ENCODE measurements at places on chromosomes 5 and 9.

DNA sequence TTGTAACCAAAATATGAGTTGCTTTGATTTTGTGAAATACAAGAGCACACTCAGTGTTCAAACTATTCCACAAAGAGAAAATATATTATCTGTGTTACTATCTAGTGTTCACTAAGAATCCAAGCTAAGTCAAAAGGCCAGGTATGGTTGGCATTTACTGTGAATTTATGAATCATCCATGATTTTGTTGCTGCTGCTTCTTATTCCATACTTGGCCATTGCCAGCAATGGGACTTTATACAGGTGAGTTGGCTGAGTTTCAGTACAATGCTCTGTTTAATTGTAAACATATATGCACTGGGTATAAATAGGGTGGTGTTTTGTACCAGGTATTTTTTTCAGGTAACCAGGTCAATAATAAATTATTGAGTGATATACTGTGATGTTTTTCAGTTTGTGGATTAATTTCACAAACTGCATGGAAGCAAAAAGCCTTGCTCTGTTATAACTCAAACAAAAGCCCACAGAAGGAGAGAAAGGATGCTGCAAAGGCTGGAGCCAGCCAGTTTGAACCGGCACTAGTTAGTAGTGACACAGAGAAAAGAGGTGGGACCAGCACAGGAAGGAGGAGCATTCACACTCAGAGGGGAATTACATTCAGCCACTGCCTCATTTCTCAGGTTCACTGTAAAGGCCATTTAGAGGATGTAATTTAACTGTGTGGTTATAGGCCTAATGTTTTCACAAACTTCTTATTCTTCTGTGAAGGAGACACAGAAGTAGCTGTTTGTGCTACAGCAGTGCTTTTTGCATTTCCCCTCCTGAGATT lies 381.8 kb downstream of the ADGRV1 start:
- no peak for DNase-seq

DNA sequence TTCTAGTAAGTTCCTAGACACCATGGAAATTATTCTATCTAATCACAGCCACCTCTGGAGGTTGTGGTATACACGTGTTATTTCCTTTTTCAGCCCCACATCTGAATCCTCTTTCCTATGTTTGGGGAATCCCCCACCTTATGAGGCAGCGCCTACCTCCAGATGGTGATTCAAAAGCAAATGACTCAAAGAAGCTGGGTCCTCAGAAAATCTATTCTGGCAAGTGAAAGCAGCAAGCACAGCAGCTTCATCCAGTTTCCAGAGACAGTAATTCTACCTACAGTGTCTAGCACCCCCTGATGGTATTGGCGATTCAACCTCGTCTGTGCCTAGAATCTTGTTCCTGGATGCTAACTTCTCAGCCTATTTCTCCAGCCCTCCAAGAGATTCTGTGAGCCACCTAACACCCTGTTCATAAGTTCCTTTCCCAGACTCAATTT lies 43.0 kb downstream of the STRBP start:
- no peak for DNase-seq

GRCh38 chr9:106857811-106858470 lies 5.0 kb upstream of the ZNF462 start:
- DNase-seq = no peak

DNA sequence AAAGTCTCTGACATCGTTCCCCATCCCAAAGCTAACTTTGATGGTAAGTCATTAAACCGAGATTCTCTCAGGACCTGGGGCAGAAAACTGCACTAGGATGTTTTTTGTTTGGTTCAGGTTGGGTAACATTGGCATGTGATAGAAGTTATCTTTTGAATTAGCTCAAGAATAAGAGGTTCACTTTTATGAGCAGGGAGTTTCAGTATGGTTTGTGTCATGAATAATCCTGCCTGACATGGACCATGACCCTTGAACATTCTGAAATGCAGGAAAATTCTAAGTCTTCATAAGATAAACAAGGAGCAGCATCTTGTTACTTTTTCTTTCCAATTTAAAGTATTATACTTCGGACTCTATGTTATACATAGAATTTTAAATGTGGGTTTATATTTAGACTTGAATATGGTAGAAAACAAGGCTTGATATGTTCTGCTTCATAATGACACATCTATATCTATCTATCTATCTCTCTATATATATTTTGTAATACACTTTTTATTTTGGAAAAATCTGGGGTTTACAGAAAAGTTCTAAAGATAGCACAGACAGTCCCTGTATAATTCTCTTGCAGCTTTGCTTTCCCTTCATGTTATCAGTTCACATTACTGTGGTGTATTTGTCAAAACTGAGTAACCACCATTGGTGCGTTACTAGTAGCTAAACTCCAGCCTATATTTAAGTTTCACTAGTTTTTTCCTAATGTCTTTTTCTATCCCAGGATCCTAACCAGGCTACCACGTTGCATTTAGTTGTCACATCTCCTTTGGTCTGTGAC lies 102.7 kb upstream of the TAF11L2 start:
- DNase-seq = no peak

DNA sequence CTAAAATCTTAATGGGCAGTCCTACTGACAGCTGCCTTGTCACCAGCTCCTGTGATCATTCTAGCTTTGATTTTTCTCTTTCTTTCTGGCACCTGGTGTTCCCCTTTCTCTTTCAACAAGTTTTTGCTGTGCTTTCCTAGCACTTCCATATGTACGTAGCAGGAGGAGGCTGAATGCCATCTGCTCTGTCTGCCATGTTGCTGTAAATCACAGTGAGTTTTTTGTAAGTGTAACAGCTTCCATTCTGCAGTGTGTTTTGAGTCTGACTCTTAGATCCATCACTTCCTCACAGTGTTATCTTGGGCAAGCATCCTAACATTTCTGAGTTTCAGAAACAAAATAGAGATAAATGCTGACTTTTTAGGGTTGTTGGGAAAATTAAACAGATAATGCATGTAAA lies 247.9 kb downstream of the DOCK8 start:
- no peak for DNase-seq

DNA sequence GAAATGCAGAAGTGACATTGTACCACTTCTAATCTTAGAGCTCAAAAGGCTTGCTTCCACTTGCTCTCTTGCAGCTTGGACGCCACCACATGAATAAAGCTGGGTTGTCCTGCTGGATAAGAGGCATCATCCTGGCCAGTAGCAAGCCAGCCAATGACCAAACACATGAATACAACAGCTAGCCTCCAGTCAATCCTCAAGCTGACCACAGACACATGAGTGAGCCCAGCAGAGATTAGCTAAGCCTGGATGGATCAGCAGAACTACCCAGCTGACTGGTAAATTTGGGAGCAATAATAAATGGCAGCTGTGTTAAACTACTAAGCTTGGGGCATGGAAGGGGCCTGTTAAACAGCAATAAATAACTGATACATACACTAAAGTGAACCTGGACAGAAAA lies 121.1 kb upstream of the SLC12A2 start:
- no peak for DNase-seq

DNA sequence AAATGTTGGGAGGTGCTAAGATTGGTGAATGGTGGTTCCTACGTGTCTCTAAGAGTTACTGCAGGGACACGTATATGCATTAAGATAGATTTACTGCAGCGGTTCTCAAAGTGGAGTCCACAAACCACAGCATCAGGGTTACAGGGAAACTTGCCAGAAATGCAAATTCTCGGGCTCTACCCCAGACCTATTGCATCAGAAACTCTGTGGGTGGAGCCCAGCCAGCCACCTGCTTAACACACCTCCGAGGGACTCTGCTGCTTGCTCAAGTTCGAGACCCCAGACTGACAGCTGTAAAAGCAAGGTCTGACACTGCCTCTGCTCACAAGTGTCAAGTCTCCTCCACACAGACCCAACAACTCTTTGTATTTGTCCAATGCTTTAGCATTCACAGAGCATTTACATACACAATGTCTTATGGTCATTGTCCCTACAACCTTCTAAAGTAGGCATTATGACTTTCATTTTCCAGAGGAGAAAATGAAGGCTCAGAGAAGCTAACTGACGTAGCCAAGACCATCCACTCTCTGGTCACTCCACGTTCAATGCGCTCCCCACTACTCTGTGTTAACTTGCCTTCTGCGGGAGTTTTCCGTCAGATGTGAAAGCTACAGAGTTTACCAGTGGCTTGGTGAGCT lies 48.8 kb downstream of the HSD17B3 start:
- DNase-seq = no peak

DNA sequence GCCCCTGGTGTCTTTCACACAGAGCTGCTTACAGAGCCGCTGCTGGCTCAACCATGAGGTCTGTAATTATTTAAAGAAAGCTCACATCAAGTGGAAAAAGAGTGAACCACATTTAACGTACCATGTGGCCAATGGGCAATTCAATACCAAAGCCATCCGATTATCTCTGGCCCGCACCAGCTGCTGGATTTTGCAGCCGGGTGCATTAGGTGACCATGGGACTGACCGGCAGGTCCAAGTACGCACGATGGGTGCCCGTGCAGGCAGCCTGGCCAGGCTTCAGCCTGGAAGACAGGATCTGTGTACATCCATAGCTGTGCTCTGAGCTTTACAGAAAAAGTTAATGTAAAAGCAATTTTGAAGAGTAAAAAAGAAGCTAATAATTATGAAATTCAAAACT lies 20.5 kb downstream of the PPARGC1B start:
- no peak for DNase-seq

DNA sequence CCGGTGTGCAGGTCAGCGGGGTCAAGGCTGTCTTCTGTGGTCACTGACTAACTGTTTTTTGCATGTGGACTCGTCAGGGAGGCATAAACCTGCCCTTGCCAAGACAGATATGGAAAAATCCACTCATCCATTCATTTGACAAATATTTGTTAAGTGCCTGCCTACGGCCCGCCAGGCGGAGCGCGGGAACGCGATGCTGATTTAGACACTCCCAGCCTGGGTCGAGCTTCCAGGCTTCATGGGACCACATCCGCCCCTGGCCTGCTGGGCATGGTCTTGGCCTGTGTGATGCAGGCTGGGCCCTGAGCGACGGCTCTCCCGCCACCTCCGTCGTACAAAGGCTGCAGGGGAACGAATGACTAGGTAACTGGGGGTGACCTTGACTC lies 18.1 kb downstream of the MYMK start:
- no peak for DNase-seq

DNA sequence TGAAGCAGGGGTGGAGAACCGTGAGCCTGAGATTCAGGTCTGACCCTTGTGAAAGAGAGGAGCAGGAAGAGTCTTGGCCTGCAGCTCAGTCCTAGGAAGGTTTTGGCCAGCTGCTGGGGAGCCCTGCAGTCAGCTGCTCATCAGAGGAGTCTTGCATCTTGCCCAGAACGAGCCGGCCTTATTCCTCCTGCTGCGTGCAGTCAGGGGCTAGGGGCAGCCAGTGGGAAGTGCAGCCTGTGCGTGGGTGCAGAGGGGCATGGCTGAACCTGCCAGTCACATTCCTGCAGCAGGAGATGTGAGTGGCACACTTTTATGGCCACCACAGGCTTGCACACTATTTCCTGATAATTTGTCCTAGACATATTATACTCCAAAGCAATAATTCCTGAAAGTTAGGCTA lies 278.7 kb downstream of the NPR3 start:
- no peak for DNase-seq

- no peak for DNase-seq
These were observed 101.8 kb downstream of the AK8 start for GRCh38 chr9:132776268-132776667.

DNA sequence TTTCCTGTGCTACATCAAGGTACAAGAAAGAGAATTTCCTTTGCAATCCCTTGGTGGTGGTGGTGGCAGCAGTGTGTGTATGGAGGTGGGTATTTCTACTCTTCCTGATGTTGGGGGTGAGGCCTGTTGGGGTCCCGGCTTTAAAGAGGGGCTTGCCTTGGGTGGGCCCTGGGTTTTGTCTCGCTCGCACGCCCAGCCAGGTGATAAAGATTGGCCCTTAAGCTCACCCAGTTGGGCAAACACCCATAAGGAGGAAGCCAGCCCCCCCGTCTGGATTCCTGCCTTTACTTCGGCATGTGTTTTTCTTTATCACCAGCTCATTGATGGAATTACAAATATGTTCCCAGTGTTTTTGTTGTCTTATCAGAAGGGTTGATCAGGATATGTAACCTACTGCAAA lies 16.0 kb upstream of the SARDH start:
- DNase-seq = peak; percentile 39

DNA sequence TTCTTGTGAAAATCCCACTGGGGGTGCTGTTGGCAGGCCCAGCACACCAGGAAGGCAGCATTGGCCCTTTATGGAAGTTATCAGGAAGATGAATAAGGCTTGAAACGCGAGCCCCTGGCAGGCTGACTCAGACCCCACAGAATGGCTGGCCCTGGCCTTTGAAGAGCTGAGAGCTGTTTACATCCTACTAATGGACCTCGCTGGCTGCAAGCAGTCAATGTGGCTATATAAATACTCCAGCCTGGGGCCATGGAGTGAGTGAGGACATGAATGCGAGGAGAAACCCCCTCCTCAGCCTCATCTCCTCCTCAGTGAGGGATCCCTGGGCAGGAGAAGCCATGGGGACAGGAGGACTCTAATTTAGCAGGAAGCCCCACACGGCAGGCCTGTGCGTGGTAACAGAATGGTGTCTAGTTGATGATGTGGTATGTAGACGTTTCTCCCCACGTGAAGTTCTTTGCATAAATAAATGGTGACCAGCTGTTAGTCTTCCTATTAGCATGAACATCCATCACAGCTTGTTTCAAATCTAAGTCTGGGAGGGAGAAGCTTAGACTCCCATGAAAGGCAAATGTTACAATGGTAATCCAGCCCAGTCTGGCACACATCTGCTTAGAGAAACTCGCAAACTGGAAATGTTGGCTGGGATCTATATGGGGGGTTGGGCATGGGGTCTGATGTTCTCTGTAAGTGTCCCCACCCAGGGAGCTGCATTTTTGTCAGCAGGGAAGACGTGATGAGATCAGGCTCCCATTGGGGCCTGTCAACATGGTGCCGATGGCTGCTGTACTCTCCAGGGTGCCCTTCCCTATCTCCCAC lies 175.1 kb upstream of the PITX1 start:
- DNase-seq = peak; percentile 34
